HT-29 (cell line): ENCODE measurements at places on chromosomes 16 and 17. TPM values are rescaled to one million over a fixed set of nuclear protein-coding genes. Genes with fewer than 3 reads are reported as not detected.

GRCh38 chr17:49508866-49509587, 13.9 kb downstream of the NGFR start:
- no peak for DNase-seq

Gene GNAO1
- total RNA-seq: 0.10 TPM in 1 of 2 replicates, not detected in the other

DNA sequence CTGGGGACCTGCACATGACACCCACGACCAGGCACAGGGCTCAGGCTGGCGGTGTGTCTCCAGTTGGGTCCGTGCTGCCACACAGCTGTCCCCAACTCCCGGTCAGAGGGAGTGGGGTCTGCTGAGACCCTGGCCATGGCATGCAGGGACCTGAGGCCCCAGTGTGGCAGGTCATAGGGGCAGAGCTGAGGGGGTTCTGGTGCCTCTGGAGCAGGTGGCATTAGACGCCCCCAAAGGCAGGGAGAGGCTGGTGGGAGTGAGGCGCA, 4.2 kb downstream of the NUBP2 start:
- no peak for DNase-seq

DNA sequence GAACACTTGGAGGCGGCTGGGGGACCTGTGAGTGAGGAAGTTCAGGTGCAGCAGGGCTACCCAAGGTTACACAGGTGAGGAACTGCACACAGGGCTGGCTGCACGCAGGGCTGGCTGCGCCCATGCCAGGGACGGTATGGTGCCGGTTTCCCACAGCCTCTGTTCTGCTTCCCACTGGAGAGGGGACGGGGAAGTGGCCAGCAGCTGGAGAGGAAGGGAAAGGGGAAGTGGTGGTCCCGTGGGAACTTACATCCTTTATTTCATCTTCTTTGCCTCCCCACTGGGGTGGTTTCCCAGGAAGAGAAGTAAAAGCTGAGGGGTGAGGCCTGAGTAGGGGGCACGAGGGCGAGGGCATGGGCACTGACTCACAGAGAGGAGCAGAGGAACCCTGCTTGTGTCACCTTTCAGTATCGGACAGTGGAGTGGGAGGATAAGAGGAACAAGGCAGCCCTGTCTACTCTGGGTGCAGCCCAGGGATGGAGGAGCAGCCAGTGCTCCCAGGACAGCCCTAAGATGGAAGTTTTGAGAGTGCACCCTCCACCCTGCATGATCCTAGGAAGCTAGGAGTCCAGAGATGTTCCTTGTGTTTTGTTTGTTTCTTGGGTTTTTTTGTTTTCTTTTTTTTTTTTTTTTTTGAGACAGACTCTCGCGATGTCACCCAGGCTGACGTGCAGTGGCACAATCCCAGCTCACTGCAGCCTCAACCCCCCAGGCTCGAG, 25.5 kb upstream of the CDH1 start:
- DNase-seq: no peak

- DNase-seq: no peak
These were observed 470.1 kb downstream of the SOX9 start for GRCh38 chr17:72590882-72591281.

- DNase-seq: no peak
These were observed 20.7 kb downstream of the ADAP2 start for GRCh38 chr17:30942308-30943079.

GRCh38 chr16:73232555-73233328, 184.8 kb upstream of the ZFHX3 start:
- peak; percentile 25 for DNase-seq

- no peak for DNase-seq
These were observed 333.1 kb downstream of the BCAS3 start for GRCh38 chr17:61010661-61011170.

GRCh38 chr16:81647527-81647926, 131.6 kb upstream of the PLCG2 start:
- no peak for DNase-seq

DNA sequence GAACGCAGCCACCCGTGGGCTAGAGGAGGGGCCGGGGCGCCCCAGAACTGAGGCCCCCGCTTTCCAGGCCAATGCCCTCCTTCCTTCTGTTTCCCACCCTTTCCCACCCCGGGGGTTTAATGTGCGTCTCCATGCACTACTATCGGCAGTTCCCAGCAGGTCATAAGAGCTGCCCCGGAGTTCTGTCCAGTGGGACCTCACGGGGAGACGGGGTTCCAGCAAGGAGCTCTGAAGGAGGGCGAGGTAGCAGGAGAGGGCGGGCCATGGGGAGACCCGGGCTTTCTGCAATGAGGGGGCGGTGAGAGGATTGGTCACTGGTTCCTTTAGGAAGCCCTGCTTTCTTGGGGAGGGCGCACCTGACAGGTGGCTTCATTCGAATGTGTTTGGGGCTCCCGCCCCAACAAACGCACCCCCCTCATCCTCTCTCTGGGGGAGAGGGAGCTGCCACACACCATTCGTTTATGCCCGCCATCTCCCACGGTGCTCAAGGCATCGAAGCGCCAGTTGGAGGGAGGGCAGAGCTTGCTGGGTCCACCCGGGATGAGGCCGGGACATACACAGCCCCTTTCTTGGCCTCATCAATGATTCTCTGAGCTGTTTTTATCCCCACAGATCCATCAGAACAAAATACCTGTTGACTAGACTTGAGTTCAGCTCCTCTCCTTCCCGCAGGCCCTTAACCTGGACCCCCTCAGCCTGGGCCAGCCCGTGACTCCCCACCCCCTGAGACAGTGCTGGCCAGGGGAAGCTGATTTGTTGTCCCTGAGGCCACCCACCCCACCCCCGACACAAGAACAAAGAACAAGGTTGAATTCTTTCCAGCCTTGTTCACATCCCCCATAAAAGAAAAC, 44.1 kb downstream of the SLC7A5 start:
- DNase-seq: no peak

DNA sequence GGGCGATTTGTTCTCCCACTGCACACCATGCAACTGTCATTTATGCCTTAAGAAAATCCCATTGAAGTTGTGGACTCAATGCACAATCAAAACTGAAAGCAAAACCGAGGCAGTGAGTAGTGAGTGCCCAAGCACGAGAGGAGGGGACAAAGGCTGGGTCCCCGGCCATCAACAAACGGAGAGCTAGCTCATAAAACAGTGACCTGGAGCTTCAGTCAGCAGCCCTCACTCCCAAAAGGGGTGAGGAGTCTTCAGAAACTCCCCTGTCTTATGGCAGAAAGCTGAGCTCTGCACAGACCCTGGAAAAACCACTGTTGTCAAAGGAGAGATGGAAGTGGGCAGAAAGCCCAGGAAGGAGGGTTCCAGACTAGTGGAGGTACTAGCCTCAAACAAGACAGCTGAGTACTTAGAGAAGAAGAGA, 96.9 kb downstream of the ADCY9 start:
- no peak for DNase-seq

GRCh38 chr17:29444589-29444988, 54.4 kb downstream of the TAOK1 start:
- no peak for DNase-seq
